ENCODE measurements at places on chromosomes 3 and 15.

DNA sequence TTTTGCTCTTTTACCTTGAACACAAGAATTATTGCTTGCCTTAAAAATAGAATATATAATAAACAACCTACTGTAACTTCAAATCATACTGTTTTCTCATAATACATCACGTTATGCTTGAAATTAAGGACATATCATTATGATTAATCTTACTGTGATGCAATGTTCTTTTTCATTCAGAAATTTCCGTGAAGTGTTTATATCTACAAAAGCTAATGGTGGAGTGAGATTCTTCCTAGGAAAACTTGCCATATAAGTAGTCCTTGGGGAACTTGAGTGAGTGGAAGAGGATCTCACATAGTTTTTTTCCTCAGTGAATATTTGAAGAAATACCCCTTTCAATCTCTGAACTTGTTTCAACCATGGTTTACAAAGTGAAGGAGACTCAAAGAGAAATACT is 498.7 kb upstream of the CBLB start:
- no peak for DNase-seq

GRCh38 chr15:83844742-83845141 is 190.8 kb downstream of the ADAMTSL3 start:
- no peak for DNase-seq

GRCh38 chr15:36334059-36334458 is 245.4 kb upstream of the CDIN1 start:
- DNase-seq = no peak

GRCh38 chr3:107634099-107634489 is 111.3 kb downstream of the BBX start:
- no peak for DNase-seq

- DNase-seq = no peak
Observed at GRCh38 chr3:150372722-150373121, 35.4 kb upstream of the TSC22D2 start.
